ENCODE measurements at places on chromosomes 13 and 19.

GRCh38 chr19:52662631-52663030, 24.5 kb upstream of the ZNF83 start:
- DNase-seq: no peak

- DNase-seq: no peak
Observed at GRCh38 chr13:110014719-110015118, 228.3 kb upstream of the IRS2 start.

- no peak for DNase-seq
Observed at GRCh38 chr19:53549340-53549739, 11.4 kb downstream of the ZNF331 start.

GRCh38 chr13:97258801-97259200, 36.7 kb downstream of the MBNL2 start:
- DNase-seq: no peak

DNA sequence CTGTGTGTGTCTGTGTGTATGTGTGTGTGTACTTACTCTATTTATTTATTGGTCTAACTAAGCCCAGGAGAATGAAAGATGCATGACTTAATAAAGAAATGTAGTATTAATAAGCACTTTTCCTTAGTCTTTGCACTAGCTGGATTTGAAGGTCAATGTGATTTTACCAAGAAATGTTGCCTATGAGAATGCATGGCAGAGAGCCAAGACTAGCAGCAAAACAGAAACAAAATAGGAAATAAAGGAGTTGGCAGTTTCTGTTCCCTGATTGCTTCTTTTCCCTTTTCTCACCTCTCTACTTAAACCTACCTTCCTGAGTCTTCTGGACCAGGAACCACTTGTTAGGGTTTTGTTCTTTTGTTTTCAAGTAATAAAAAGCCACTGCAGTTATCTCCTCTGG, 286.1 kb downstream of the KCTD12 start:
- no peak for DNase-seq

DNA sequence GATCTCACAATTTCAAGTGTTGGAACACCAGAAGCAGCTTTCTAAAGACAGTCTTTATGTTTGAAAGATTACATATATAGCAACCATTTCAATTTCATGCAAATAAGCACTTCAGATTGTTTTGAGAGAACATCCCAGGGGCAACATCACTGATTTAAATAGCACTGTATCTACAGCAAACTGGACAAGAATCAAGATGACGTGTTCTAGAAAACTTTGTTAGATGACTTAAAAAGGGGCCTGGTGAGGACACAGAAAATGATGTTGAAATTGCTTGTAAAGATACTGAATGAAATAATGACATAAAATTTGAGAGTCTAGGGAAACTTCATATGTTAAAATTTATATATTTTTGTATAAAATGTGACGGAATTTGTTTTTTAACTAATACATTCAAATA, 277.1 kb downstream of the KLF12 start:
- DNase-seq: no peak

DNA sequence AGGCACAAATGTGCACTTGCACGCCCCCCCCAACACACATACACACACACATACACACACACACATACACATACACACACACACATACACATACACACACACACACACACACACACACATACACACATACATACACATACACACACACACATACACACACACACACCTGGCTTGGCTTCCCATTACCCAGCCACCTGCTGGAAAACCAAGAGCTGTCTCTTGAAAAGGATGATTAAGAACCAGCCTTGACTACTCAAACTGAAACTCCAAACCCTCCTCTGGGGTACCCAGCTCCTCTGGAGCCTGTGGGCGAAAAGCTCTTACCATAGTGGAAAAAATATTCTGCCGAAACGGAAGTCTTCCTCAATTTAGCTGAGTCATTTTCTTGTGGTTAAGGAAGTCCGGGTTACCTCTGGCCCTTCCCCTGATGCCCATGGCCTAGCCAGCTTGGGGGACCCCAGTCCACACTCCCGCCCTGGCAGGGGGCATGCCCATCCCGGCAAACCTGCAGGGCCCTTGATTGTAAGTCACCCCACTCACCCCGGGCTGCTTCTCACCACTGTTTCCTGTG, 21.9 kb downstream of the CEBPA start:
- DNase-seq: no peak

DNA sequence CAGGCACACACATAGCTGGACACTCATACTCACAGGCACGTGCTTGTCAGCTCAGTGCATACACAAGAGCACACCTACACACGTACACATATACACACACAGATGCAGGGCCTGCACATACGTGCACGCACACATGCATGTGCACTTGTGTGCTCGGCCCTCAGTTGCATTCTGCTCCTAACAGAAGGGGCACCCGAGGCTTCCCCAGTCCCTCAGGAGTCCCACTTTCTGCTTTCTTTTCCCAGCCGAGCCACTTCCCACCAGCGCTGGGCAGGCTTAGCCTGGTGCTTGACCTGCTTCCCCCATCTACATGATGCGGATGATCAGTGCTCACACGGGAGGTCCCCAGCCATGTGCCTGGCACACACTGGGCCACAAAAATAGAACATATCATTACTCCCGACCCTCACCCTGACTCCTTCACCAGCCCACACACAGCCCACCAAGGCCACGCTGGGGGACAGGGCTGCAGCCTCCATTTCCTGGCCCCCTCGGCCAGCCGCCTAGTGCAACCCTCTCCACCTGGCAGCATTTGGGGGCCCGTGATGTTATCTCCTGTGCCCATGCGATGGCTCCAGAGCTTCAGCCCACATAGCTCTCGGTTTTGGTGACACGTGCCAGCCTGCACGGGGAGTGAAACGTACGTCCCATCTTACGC, 125.2 kb upstream of the SPACA7 start:
- no peak for DNase-seq

DNA sequence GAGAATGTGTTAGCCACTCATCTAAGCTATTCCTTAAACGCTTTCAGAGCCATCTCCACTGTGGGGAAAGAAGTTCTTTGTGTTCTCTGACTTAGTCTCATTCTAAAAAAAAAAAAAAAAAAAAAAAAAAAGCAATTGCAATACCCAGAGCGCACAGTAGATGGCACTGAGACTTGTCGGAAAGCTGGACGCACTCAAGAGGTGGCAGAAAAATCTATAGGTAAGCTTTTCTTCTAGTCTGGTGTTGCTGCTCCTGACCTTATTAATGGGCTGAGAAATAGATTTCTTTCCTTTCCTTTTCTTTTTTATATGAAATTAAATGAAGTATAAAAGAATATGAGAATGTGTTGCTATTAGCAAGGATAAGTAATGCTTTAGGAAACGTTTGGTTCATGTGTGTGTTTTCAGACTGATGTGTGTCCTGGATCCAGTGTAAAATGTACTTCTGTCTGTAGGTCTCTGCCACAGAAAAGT, 4.7 kb upstream of the GJB2 start:
- DNase-seq: no peak

GRCh38 chr19:48355365-48355954, 8.3 kb downstream of the TMEM143 start:
- DNase-seq: no peak

DNA sequence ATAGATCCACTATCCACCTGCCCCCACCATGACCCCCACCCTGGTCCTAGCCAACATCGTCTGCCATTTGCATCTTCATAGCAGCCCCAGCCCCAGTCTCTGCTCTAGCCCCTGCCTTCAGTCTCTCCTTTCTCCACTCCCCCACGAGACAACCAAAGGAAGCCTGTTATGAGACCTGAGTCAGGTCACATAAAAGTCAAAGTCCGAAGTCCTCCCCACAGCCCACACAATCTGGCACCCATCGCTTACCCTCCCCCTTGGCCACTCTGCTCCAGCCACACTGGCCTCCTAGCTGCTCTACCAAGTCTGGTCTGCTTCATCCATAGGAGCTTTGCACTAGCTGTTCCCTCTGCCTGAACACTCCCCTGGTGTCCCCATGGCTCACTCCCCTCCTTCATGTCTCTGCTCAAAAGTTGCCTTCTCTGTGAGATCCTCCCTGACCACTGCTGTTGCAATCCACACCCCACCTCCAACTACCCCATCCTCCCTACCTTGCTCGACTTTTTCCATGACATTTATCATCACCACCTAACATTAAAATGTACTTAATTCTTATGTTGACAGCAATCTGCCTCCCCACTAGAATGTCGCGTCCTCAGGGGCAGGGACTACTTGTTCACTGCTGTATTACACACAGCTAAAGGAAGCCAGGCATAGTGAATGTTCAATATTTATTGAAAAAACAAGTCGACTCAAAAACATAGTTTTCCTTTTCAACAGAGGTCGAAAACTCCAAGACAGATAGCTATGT, 1.2 kb upstream of the PLEKHG2 start:
- DNase-seq: no peak

GRCh38 chr13:68050761-68051160, 820.6 kb upstream of the PCDH9 start:
- no peak for DNase-seq

GRCh38 chr19:34676697-34677385, at the start of gene SCGB2B2:
TSS of gene SCGB2B2 (minus strand) at chr19:34677159. CDS start at chr19:34594563, 82,596 bp downstream.
- no peak for DNase-seq

DNA sequence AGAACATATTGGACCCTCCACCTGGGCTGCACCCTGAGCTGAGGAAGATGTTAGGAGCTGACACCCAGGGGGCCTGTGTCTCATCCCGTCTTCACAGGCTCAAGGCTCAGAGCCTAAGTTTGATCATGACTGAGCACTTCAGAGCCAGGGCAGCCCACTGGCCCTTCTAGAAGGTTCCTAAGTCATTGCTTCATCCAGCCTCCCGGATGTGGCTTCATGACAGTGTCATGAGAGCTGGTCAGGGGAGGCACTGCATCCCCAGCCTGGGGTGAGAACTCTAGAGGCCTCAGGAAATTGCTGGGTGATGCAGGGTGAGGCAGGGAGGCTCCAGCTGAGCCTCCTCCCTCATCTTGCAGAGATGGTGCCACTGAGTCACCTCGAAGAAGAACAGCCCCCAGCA, 24.9 kb upstream of the PIK3R2 start:
- no peak for DNase-seq

DNA sequence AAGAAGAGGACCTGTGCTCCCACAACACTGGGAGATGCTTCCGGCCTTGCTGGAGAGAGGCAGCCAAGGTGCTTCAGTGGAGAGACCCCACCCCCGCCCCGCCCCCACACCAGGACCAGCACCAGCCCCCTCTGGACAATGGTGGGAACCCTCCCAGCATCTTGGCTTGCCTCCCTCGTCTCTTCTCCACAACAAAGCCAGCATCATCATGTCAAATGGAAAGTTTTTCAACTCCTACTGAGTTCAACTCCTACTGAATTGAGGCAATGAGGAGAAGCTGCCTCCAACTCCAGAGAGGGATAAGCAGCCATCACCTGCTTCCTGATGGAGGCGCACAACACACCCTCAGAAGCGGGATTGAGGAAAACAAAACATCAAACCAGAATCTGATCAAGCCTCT, 12.8 kb downstream of the DEDD2 start:
- DNase-seq: no peak

GRCh38 chr19:11848594-11849469, at the start of gene ZNF439:
TSS of gene ZNF439 (plus strand) at chr19:11848726. CDS start at chr19:11848868, 142 bp downstream.
- peak; percentile 82 for DNase-seq

GRCh38 chr13:32316028-32316339, 676 bp downstream of the BRCA2 start:
- DNase-seq: no peak

DNA sequence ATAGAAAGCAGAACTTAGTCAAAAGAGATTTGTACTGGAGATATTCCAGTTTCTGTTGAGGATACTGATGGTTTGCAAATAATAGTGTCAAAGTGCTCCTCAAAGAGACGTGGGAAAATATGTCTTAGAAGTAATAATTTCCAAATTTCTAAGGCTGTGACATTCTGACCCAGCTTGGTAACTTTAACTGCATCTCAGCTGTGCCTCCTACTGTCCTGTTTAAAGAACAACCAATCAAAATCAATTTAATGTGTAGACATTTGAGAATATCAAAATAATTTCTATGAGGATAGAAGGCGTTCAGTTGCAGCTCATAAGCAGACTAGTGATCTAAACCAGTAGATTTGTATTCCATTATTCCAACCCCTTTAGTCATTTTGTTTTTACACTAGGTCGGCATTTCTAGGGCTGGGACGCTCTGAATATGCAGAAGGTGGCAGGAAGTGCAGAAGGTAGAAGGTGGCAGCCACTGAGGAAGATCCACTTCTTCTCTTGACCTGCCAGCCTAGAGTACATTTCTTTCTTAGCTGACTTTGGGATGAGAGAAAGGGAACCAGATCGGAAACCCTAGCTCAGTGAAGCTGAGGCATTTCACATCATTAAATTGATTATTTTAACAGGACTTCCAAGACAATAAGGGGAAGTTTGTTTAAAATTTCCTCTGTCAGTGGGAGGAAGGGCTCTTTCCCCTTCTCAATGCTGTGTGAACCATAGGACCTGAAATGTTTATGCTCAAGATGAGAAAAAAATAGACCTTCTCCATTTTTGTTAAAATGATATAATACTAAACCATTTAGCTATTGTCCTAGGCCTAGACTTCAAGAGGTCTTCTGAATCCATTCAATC, 67.5 kb downstream of the COL4A1 start:
- DNase-seq: no peak

DNA sequence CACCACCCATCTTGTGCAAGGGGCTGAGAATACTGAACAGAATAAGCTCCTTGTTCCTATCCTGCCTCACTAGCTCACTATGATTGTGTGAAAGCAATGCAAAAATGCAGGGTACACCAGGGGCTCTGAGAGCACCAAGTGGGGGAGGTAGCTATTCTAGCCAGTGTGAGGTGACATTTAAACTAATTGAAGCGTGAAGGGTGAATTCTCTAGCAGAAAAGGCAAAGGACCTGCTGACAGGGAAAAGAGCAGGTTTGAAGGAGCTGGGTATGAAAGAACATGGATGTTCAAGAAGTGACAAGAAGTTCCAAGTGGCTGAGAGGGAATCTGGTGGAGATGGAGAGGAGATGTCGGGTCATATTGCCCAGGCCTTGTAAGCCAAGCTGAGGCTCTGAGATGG, 64.2 kb downstream of the SIAH3 start:
- DNase-seq: no peak

GRCh38 chr19:5973867-5974635, 3.9 kb downstream of the RANBP3 start:
- no peak for DNase-seq

GRCh38 chr19:47752440-47753211, 7.3 kb downstream of the NOP53 start:
- DNase-seq: no peak

GRCh38 chr13:67769987-67770341, 539.8 kb upstream of the PCDH9 start:
- DNase-seq: no peak

Measured in stimulated activated CD8-positive, alpha-beta memory T cell treated with anti-CD3 and anti-CD28 coated beads, Interleukin-4, amount 100 ng/mL, for 1 hour (primary cell).